Pancreas (tissue), 10 donors: ENCODE measurements at places on chromosomes 4 and X. TPM values are rescaled to one million over a fixed set of nuclear protein-coding genes. Genes with fewer than 3 reads are reported as not detected.

Gene TEC
- 1.2 TPM for total RNA-seq

Gene IRF2
- total RNA-seq = 7.4 TPM

Gene CXCL9
- total RNA-seq = 0.06 TPM

Gene HHIP
- total RNA-seq = 25.3 TPM

Gene STAP1
- not detected for total RNA-seq
